CD14-positive monocyte (primary cell): ENCODE measurements at places on chromosomes 12 and 14.

DNA sequence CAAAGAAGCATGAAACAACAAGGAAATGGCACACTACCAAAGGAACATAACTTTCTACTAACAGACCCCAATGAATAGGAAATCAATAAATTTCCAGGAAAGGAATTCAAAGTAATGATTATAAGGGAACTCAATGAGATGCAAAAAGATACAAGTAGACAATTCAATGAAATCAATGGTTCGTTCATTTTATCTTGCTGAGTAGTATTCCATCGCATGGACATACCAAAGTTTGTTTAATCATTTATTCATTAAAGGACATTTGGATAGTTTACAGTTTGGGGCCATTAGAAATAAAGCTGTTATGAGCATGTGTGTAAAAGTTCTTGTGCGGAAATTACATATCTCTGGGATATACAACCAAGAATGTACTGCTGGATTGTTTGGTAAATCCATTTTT lies 35.0 kb upstream of the LYZ start:
- no peak for DNase-seq

DNA sequence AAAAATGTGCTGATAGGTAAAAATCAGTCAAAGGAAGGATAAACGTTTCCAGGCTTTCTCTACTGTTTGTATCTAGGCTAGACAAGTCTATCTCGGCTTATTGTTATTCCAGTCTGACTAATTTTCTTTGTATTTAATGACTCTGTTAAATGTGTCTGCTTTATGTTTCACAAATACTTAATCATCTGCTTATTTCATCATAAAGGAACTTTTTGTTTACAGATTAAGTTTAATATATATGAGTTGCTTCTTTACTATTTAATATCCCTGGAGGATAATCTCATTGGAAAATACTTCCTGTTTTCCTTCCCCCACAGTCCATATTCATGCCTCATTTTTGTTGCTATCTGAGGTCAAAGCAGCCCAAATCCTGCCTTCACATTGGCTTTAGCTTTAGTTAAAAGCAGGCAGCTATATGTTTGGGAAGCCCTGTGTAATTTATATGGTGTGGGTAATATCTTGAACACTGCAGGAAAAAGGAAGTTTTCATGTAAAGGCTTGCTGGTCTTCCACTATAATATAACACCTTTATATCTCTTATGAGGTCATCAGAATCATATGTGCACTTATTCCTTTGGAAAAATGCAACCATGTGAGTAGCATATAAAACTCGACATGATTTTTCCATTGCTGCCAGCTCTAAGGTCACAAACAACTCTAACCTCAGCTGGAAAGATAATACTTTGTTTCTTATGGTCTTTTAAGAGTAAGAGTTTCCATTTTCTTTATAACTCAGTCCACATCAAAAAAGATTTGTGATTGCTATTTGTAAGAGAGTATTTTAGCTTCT lies 76.8 kb downstream of the ALX1 start:
- no peak for DNase-seq

DNA sequence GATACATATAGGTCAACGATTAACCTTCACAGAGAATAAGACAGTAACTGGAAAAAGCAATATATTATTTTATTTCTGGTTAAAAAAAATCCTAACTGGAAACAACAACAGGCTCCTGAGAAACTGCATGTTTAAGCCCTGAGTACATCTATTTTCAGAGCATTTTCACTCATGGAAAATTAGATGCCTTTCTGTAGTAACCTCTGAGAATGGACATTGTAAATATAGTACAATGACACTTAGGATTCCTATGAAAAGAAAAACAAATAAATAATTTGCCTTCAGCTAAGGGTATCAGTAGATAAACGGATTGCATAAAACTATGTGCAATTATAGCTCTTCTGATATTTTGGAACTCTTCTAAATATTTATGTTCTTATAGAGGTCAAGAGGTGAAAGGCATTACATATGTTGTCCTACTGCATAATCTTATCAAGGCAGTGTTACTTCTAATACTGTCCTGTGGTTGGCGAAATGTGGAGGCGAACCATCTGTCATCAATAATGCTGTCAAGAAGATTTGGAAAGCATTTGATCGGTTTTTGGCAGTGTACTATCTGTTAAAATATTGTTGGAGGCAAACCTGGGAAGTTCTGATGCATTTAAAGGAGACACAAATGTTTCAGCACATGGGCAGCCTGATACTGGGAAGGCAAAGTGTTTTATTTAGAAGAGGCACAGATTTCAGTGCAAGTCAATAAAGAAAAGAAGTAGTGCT lies 381.8 kb downstream of the BTG1 start:
- DNase-seq = no peak

- no peak for DNase-seq
Measured at GRCh38 chr14:57634335-57634734, 140.7 kb upstream of the CCDC198 start.

DNA sequence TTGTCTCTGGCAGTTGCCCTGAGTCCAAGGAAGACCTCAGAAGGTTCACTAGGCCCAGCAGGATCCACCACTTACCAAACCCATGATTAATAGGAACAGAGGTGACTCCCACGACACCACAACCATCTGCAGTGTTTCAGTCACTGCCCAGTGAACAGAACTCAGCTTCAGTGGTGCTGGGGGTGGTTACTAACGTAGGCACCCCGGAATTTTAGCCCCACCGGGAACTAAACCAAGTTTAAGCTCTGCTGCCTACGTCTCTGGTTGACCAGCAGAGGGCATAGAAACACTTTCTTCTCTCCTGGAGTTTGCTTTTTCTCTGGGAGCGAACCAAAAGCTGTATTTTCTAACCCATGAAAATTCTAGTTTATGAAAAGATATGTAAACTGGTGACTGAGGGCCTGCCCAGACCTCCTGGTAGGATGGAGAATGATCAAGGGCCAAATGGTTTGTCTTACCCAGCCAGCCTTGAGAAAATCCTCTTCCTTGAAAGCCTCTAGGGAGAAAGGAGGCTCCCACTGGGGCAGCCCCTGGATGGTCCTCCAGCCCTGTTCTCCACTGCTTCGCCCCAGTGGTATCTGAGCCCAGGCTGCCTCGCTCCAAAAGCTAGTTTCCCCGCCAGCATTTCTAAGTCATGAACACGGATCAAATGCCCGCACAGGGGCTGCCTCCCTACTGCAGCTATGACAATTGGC lies 379.8 kb downstream of the DPF3 start:
- no peak for DNase-seq

DNA sequence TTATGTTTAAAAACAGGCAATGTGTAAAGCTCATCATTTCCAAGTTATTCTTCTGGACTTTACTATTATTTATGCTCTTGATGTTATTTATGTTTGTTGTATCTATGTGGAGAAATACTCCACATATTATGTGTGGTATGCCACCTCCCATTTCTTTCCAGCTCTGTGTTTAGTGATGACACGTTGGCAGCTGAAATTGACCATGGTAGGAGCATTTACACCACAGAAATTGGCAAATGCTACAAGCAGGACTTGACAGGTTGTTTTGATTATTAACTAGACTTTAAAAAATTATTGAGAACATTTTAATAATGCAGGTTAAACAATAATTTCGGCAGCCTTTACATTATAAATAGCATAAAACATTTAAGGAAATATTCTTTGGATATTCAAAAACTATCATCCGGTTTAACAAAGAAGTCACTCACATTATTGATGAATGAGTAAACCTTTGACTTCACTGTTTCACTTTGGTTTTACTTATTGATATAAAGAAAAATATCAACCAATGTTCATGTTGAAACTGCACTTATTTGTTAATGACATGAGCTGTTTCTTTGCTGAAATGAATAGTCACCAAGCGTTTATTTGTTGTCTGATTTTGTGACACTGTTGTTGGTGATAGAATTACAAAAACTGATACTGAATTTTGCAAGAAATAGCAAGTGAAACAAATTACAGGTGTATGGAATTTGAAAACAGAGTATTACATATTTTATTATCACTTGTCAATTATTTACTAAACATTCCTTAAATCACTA lies 76.8 kb downstream of the HMGA2 start:
- DNase-seq = no peak
